ENCODE measurements at places on chromosomes 5 and 9.

- H3K4me1 ChIP-seq: peaks cover 25% of the 10 kb centered on the region
- no peaks in the 10 kb centered on the region for H3K36me3 ChIP-seq
- no peak overlapping the region for H3K27ac ChIP-seq
Measured at GRCh38 chr9:133714606-133715294, 23.4 kb downstream of the SARDH start.

GRCh38 chr5:8756498-8757084 lies 789.3 kb downstream of the SEMA5A start:
- no peaks in the 10 kb centered on the region for H3K4me1 ChIP-seq
- no peaks in the 10 kb centered on the region for H3K36me3 ChIP-seq
- H3K27ac ChIP-seq: no peak overlapping the region
- no peak overlapping the region for H3K4me3 ChIP-seq
- no peak for DNase-seq

DNA sequence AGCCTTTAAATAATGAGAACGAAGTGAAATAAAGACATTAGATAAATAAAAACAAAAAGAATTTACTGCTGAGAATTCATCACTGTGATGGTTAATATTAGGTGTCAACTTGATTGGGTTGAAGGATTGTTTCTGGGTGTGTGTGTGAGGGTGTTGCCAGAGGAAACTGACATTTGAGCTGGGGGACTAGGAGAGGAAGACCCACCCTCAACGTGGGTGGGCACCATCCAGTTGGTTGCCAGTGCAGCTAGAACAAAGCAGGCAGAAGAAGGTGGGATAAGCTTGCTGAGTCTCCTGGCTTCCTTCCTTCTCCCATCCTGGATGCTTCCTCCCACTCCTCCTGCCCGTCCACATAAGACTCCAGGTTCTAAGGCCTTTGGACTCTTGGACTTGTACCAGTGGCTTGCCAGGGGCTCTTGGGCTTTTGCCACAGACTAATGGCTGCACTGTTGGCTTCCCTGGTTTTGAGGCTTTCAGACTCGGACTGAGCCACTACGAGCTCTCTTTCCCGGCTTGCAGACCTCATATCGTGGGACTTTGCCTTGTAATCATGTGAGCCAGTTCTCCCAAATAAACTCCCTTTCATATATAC lies 43.7 kb upstream of the ABL1 start:
- no peak overlapping the region for H3K4me3 ChIP-seq
- no peak for DNase-seq
- no peaks in the 10 kb centered on the region for H3K27me3 ChIP-seq
- H3K27ac ChIP-seq: no peak overlapping the region
- no peaks in the 10 kb centered on the region for H3K36me3 ChIP-seq

GRCh38 chr9:78821126-78821822 lies 524.3 kb downstream of the PSAT1 start:
- H3K4me3 ChIP-seq: no peak overlapping the region
- H3K4me1 ChIP-seq: no peaks in the 10 kb centered on the region
- no peak for DNase-seq
- H3K27ac ChIP-seq: no peak overlapping the region
- no peaks in the 10 kb centered on the region for H3K36me3 ChIP-seq
- no peaks in the 10 kb centered on the region for H3K27me3 ChIP-seq

GRCh38 chr5:138523406-138523805 lies 19.6 kb downstream of the ETF1 start:
- DNase-seq: no peak
- H3K27me3 ChIP-seq: no peaks in the 10 kb centered on the region
- peaks cover 28% of the 10 kb centered on the region for H3K4me1 ChIP-seq
- H3K36me3 ChIP-seq: no peaks in the 10 kb centered on the region
- H3K27ac ChIP-seq: peak overlapping the region; percentile 39
- H3K4me3 ChIP-seq: no peak overlapping the region

- H3K4me3 ChIP-seq: no peak overlapping the region
- no peak for DNase-seq
- H3K27me3 ChIP-seq: no peaks in the 10 kb centered on the region
- H3K36me3 ChIP-seq: no peaks in the 10 kb centered on the region
- H3K27ac ChIP-seq: peak overlapping the region; percentile 61
Measured at GRCh38 chr9:133986774-133987445, 5.2 kb downstream of the VAV2 start.

DNA sequence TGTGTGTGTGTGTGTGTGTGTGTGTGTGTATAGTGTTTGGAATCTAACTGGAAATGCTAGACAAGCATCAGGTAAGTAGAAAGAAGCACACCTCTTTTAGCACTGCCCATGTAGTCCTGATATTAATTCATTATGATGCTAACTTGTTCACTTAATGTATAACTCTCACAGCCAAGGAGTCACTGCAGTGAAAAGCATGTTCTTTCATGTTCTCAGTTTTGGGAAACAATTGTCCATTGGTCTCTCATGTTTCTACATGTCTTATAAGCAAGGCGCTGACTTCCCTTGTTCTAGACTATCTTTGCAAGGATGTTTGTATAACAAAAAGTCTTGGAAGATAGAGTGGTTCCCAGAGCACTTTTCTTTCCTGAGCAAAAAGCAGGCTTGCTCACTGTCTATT lies 148.8 kb upstream of the TNPO1 start:
- H3K36me3 ChIP-seq: no peaks in the 10 kb centered on the region
- no peak overlapping the region for H3K27ac ChIP-seq
- DNase-seq: no peak
- no peak overlapping the region for H3K4me3 ChIP-seq
- H3K4me1 ChIP-seq: no peaks in the 10 kb centered on the region
- H3K27me3 ChIP-seq: no peaks in the 10 kb centered on the region

GRCh38 chr5:39948867-39949468 lies 524.2 kb upstream of the DAB2 start:
- H3K36me3 ChIP-seq: no peaks in the 10 kb centered on the region
- H3K27ac ChIP-seq: no peak overlapping the region
- peak; percentile 59 for DNase-seq
- no peak overlapping the region for H3K4me3 ChIP-seq
- 0 out of 2 replicates have a peak, but pooled peaks cover 5% of the 10 kb centered on the region for H3K4me1 ChIP-seq
- H3K27me3 ChIP-seq: no peaks in the 10 kb centered on the region
